ENCODE measurements at places on chromosomes 2 and 18.

- no peak for DNase-seq
Observed at GRCh38 chr2:100977511-100977910, 24.6 kb upstream of the RPL31 start.

GRCh38 chr18:6039055-6039454 is 143.7 kb upstream of the TMEM200C start:
- DNase-seq: no peak

DNA sequence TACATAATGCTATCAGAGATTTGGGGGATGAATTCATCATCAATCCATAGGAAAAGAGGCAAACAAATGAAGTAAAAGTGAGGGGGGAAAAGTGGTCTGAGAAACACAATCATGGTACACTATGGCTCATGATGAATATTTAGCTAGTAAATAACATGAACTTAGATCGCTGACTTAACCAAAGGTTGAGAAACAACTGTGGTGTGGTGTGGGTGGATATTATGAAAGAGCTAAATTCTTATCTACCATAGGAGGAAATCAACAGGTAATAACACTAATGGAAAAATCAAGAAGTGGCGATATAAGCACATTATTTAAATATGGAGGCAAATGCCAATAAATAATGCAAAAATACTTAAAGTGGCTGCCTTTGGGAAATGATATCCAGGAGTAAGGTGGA is 12.2 kb upstream of the TPRKB start:
- no peak for DNase-seq

DNA sequence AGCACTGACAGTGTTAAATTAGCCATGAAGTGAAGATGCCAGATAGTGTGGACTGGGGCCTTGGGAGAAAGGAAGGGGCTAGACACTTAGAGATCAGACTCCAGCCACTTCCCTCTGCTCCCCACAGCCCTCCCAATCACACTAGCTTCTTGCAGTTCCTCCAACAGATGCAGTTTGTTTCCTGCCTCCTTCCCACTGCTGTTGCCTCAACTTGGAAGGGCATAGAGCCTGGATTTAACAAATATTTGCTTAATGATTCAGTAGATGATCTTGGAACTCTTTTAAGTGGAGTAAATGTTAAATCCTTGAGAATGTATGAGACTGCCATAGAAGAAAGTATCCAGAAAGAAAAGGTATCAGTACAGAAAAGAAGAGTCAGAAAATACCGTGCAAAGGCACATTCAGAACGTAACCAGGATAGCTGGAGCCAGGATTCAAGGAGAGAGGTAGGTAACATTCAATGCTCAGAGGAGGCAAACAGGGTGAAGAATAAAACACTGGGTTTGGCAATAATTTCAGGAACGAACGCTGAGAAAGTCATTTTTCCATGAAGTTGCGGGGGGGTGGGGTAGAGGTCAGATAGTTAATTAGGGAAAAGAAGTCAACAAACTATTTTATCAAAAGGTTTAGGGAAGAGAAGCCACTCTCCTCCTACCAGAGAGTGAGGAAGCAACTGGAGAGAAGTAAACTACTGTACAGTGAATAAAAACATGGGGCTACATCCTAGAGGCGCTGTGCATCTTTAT is 1.3 kb upstream of the BZW1 start:
- DNase-seq: no peak

GRCh38 chr2:37786191-37786698 is 114.8 kb upstream of the CDC42EP3 start:
- DNase-seq: no peak

- no peak for DNase-seq
Observed at GRCh38 chr2:18373081-18373480, 187.4 kb downstream of the RDH14 start.

GRCh38 chr2:236309669-236310029 is 45.4 kb upstream of the ASB18 start:
- DNase-seq: no peak

DNA sequence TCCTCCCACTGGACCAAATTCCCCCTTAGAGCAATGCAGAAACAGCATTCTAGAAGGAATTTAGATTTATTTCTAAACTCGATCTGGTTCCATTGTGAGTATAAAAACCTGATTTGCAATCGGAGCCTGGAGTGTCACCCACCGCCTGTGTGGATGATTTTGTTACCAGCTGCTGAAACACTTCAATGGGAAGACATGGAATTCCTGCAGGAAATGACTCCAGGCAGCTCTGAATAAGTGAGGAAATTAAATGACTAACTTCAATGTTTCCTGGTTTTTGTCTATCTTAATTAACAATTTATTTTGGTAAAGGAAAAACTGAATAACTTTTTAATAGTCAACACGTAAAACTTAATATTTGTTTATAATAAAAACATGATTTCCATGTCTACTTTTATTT is 19.3 kb downstream of the CTAGE1 start:
- no peak for DNase-seq

DNA sequence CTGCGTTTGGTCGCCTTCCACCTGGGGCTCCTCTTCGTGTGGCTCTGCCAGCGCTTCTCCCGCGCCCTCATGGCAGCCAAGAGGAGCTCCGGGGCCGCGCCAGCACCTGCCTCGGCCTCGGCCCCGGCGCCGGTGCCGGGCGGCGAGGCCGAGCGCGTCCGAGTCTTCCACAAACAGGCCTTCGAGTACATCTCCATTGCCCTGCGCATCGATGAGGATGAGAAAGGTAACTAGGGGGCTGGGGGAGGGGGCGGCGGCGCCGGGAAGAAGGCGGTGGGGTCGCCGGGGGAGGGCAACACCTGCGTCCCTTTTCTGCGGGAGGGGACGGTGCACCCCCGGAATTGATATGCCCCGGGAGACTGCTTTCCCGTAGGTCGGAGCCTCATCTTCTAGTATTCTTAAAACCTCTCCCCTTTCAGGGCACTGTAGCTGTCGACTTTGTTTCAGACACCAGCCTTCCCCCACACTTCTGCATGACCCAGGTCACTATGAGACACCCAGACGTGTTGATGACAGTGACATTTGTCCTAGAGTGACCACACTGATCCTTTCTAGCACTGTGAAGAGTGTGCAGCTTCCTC is 755 bp downstream of the SPAST start:
- no peak for DNase-seq

GRCh38 chr2:233079953-233080835 is 20.1 kb downstream of the INPP5D start:
- peak; percentile 54 for DNase-seq

GRCh38 chr2:173606619-173607248 is 252.1 kb downstream of the CDCA7 start:
- no peak for DNase-seq

- DNase-seq: no peak
Observed at GRCh38 chr2:95312543-95313201, 15.5 kb downstream of the KCNIP3 start.

GRCh38 chr2:20198796-20199632 is 25.9 kb downstream of the SDC1 start:
- no peak for DNase-seq

DNA sequence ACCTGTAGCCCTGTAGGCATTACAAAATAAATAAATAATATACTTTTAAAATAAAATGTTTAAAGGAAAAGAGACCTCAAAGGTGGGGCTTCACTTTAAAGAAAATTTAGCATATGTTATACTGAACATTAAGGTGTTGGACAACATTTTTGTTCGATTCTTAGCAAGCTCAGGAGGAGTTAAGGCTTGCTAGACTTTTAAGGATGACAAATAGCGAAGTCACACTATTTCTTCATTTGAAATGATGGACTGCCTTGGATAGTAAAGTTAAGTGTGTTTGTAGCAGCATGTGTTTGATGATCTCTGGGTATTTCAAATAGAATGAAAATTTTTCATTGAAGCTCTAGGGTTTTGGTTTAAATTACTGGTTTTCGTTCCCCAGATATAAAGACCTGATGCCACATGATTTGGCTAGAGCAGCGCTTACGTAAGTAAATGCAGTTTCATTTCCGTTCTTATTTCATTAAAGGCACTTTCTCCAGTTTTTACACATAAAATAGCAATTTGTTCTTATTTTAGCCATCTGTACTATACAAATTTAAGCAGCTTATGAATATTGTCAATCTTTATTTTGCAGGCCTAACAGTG is 24.9 kb downstream of the HADHB start:
- no peak for DNase-seq

- DNase-seq: peak; percentile 39
Observed at GRCh38 chr2:73284296-73285158, at the start of gene FBXO41. TSS of gene FBXO41 (minus strand) at chr2:73284478. CDS start at chr2:73269630, 14,848 bp downstream.

GRCh38 chr2:178514664-178515063 is 34.4 kb downstream of the PLEKHA3 start:
- no peak for DNase-seq

GRCh38 chr2:146128216-146128615 is 1608.3 kb upstream of the ZEB2 start:
- no peak for DNase-seq

DNA sequence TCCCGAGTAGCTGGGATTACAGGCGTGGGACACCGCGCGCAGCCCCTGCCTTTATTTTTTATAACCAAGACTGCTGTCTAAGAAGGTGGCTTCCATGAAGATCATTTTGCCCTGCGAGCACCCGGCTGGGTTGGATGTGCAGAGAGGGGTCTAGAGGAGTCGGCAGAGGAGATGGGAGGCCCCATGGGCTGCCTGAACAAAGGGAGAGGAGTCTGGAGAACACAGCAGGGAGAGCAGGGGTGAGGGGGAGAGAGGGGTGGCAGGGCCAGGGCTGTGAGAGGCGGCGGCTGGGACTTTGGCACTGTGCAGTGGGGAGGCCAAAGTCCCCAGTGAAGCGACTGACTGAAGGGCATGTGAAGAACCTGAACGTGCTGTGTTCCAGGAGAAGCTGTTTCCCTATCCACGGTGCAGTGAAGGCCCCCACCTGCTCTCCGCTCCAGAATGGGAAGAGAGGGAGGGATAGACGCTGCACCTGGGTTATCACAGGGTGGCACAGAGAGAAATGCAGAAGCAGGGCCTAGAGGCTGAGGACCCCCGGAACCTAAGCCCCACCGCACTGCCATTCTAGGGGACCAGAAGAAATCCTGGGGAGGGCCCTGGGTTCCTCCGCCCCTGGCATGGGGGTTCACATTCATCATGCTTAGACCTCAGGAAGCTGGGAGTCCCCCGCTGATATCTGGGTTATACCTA is 24.8 kb upstream of the FOSL2 start:
- no peak for DNase-seq

DNA sequence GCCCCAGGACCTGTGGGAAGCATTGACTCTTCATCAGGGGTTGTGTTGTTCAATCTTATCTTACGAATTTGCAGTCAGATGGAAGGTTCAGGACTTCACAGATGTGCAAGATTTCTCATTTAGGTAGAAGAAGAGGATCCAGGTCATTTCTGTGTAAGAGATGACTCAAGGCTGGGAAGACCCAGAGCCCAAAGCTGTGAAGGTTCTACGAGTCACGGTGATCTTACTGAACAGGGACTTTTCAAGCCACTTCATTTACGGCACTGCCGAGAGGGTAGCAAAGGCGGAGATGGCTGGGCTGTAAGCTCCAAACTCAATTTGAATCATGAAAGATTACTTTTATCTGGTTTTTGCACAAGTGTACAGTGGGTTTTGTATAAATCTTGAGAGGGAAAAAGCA is 228.0 kb upstream of the MEX3C start:
- no peak for DNase-seq

- DNase-seq: no peak
Observed at GRCh38 chr2:6694555-6694954, 171.2 kb downstream of the CMPK2 start.

DNA sequence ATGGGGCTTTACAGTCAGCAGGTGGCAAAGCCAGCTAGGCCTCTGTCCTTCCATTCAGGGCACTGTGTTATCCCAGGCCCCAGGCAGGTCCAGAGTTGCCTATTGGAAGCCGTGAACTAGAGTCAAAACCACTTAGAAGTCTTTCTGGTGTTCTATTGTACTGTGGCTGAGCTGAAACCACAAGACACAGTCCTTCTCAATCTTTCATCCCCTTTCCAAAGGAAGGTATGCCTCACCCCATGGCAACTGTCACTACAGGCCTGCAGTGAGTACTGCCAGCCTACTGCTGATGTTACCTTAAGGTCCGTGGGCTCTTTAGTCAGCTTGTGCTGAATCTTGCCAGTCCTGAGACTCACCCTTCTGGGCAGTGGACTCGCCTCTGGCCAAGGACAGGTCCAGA is 181.6 kb downstream of the GULP1 start:
- DNase-seq: no peak

- DNase-seq: no peak
Observed at GRCh38 chr18:26383454-26384270, 157.4 kb downstream of the TAF4B start.

- no peak for DNase-seq
Observed at GRCh38 chr18:71673498-71673897, 870.6 kb downstream of the CBLN2 start.

- DNase-seq: no peak
Observed at GRCh38 chr2:126444512-126444911, 211.4 kb upstream of the GYPC start.

DNA sequence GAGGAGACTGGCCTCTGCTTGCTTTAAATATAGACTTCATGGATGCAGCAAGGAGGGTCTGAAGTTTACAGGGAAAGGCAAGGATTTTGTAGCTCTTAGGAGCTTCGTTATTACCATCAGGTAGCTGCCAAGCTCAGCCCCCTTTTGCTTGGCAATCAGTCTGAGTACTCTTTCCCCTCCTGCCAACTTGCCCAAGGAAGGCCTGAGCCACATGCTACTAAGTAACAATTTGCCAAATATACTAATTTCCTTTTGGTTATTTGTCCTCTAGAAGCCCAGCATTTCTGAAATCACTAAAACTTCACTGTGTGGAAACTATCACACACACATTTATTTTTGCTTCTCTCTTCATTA is 85.5 kb upstream of the ITPRID2 start:
- no peak for DNase-seq

- no peak for DNase-seq
Observed at GRCh38 chr2:209936106-209936666, 66.3 kb upstream of the RPE start.

DNA sequence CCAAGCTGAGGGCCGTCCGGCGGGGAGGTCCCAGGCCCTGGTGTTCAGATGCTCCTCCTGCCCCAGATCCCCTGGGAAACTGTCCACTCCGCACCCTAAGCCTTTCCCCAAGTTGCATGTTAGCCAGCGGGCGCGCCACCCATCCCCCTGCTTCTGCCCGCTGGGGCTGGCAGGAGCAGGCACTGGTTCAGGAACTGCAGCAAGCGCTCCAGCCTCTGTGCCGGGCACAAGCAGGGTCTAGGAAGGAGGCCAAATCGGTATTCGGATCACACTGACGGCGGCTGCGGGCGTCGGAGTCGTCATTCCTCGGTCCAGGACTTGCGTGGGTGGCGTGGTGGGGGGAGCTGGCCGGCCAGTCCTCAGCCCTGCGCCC is 53.7 kb downstream of the FAM168B start:
- no peak for DNase-seq

- no peak for DNase-seq
Observed at GRCh38 chr2:178998539-178998938, 51.4 kb downstream of the CCDC141 start.

DNA sequence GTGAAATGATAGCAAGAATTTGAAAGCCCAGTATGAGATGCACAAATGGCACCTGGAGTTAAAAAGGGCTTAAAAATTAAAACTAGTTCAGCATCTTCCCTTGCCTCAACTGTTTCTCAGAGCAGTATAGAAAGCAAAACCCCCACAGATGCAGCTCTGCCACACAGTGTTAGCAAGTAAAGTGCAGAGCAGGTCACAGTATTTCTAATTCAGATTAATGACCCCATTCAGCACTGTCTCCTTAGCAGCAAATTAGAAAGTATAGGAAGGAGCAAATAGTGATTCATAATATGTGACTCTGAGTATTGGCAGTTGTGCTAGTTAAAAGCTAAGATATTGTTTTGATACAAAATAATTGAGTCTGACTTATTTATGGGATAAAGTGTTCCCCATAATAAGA is 73.8 kb upstream of the CCDC85A start:
- DNase-seq: no peak
